ENCODE measurements at places on chromosomes 2 and 18.

DNA sequence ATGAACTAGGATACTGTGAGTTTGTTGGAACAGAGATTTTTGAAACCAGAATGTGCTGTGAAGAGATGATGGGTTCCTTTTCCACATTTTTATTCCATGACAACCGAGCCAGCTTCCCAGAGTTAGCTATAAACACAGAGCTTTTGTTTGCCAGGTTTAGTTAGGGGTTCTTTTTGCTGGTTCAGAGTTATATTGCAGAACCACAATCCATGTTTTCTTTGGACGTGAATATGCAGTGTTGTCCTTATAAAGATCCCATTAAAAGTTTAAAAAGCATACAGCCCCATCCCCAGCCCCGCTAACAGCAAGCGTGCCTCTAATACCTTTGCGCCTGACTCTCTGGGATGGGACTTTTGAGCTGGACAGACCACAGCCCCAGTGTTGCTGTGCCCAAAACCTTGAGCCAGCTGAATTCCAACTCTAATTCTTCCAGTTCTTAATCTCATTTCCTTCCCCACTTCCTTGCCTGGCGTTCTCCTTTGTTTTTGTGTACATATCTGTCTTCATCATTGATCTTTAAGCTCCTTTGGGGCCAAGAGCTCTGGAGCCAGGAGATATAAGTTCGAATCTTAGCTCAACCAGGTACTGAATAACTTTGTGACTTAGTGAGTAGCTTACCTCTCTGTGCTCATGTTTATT lies 72.3 kb downstream of the SPATS2L start:
- DNase-seq: no peak

DNA sequence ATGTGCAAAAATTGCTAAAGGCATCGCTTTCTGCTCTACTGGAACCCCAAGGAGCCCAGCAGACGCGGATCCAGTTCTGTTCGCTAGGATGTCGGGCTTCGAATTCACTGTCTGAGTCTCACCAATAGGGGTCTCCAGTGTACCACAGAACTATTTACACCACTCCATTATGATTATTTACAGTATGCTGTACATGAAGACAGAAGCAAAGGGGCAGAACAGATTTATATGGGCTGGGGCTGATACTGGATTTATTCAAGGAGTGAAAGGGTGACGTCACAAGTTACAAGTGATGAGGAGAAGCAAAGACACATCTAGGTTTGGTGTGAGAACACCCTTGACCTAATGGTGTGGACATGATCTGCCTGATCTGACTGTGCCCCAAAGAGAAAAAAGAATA lies 185.3 kb upstream of the ATP5MC3 start:
- no peak for DNase-seq

GRCh38 chr18:43158381-43158780 lies 42.9 kb upstream of the RIT2 start:
- DNase-seq: no peak

GRCh38 chr18:51168026-51168742 lies 29.3 kb downstream of the MEX3C start:
- no peak for DNase-seq

DNA sequence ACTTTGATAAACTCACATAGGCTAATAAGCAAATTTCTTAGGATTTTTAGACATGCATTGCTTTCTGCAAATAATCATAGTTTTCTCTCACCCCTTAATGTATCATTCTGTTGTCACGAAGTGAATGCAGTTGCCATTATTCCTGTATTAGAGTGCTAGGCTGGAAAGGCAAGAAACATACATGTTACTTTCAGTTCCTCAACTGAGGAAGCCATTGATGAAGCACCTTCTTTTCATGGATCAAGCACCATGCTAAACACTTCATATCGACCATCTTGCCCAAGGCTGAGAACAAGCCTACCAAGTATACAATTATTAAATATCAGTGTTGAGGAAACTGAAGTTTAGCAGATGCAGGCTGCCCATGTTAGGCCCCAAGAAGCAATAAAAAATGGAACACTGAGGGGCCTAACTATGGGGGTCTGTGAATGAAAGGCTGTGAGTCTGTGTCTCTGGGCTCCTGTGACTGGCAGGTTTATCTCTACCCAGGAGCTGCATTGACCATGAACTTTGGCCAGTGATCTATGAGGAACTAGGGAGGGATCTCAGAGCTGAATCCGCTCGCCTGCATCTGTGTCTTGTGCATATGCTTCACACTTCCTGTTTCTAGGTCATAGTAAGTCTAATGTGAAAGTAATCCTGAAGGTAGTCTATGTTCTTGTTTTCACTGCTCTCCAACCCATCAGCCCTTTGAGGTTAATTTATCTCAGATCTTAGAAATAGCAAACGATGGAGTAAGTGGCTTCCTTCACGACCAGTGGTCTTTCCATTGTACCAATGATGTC lies 16.0 kb upstream of the TSPYL6 start:
- no peak for DNase-seq

GRCh38 chr18:24402209-24402785 lies 4.7 kb upstream of the OSBPL1A start:
- no peak for DNase-seq

DNA sequence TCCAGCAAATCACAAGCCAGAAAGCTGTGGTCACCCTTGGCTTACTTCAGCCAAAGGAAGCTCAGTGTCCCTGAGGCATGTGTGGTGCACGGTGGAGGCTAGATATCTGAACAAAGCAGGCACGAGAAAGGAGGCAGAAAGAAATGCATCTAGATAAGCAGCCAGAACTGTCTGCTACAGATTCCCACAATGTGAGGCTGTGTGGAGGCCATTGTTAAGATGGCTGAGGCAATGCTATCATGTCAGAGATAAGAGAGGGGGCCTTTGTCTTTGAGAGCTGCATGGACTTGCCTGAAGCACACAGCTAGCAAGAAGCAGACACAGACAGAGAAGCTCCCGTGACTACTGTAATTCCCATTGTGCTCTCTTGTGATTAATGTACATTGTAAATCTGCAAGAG lies 110.5 kb upstream of the LYPD6 start:
- DNase-seq: no peak

Data from activated CD4-positive, CD25-positive, alpha-beta regulatory T cell treated with anti-CD3 and anti-CD28 coated beads, Interleukin-2, amount 50 U/mL, for 16 hours (primary cell).